ENCODE measurements at places on chromosomes 5 and 9.

GRCh38 chr5:59745415-59745863 is 148.1 kb downstream of the PDE4D start:
- no peaks in the 10 kb centered on the region for H3K4me1 ChIP-seq
- no peak overlapping the region for H3K27ac ChIP-seq
- H3K36me3 ChIP-seq: no peaks in the 10 kb centered on the region

DNA sequence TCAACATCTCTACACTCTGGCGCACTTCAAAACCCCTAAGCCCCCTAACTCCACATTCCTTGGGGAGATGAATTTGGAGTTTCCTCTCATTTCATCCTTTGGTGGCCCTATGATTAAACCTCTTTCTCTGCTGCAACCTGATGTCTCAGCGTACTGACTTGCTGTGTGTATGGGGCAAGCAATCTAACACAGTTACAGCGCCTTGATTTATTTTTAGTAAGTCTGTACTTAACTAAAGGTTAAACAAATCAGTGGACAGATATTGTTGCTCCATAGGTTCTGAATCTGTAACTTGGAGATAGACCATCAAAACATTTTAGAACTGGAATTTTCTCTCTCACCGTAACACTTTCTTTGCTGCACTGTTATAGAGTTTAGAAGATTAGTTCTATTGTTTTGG is 452.8 kb downstream of the IRX1 start:
- no peak overlapping the region for H3K27ac ChIP-seq
- no peaks in the 10 kb centered on the region for H3K36me3 ChIP-seq
- DNase-seq: no peak
- no peak overlapping the region for H3K4me3 ChIP-seq

DNA sequence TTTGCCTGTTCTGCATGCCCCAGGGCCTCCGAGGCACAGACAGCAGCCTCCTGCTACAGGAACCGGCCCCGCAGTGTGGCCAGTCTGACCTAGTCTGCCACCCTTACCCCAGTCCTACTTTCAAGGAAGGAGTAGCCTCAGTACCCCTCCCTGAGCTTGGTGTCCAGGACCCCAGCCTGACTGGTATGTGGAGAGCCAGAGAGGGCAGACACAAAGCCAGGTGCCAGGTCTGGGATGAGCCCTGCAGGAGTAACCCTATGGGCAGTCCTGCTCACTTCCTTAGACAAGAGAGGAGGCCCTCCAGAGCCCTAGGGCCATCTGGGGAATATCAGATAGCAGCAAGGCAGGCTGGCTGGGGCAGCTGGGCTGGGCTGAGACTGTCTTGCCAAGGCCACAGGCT is 67.8 kb downstream of the NRG2 start:
- H3K27me3 ChIP-seq: peaks cover 12% of the 10 kb centered on the region
- H3K4me1 ChIP-seq: no peaks in the 10 kb centered on the region
- H3K27ac ChIP-seq: no peak overlapping the region
- no peak for DNase-seq
- no peak overlapping the region for H3K4me3 ChIP-seq
- no peaks in the 10 kb centered on the region for H3K36me3 ChIP-seq

- no peak for DNase-seq
- H3K4me1 ChIP-seq: no peaks in the 10 kb centered on the region
- peaks cover 16% of the 10 kb centered on the region for H3K27me3 ChIP-seq
- H3K27ac ChIP-seq: no peak overlapping the region
- no peaks in the 10 kb centered on the region for H3K36me3 ChIP-seq
Observed at GRCh38 chr5:176724472-176724871, 77.2 kb downstream of the TSPAN17 start.

GRCh38 chr5:101534491-101535110 is 631.5 kb upstream of the ST8SIA4 start:
- H3K27ac ChIP-seq: no peak overlapping the region
- H3K27me3 ChIP-seq: no peaks in the 10 kb centered on the region
- no peak overlapping the region for H3K4me3 ChIP-seq
- H3K4me1 ChIP-seq: no peaks in the 10 kb centered on the region
- H3K36me3 ChIP-seq: no peaks in the 10 kb centered on the region
- no peak for DNase-seq

GRCh38 chr9:8872802-8873201 is 1073.2 kb upstream of the DMAC1 start:
- DNase-seq: no peak
- H3K4me3 ChIP-seq: no peak overlapping the region
- no peaks in the 10 kb centered on the region for H3K36me3 ChIP-seq
- no peak overlapping the region for H3K27ac ChIP-seq

GRCh38 chr9:21883642-21884041 is 81.2 kb downstream of the MTAP start:
- H3K4me3 ChIP-seq: no peak overlapping the region
- 0 out of 2 replicates have a peak overlapping the region, but pooled peaks have one; percentile 39 for H3K27ac ChIP-seq
- DNase-seq: peak; percentile 31

DNA sequence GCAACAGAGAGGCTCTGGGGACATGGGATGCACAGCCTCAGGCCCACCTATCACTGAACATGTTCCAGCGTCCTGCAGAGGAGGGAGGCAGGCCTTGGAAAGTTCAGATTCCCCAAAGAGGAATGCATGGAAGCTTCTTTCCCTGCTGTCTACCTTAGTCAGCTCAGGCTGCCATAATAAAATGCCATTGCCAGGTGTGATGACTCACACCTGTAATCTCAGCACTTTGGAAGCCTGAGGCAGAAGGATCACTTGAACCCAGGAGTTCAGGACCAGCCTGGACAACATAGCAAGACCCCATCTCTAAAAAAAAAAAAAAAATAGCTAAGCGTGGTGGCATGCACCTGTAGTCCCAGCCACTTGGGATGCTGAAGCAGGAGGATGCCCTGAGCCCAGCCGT is 24.5 kb upstream of the TOR1B start:
- peaks cover 9% of the 10 kb centered on the region for H3K4me1 ChIP-seq
- H3K27me3 ChIP-seq: peaks cover 7% of the 10 kb centered on the region
- no peak for DNase-seq
- no peaks in the 10 kb centered on the region for H3K36me3 ChIP-seq

- no peak within 1 kb of the TSS for H3K27ac ChIP-seq
- peaks cover 18% of the 10 kb centered on the region for H3K4me1 ChIP-seq
- H3K36me3 ChIP-seq: no peaks in the 10 kb centered on the region
- no peaks in the 10 kb centered on the region for H3K27me3 ChIP-seq
- DNase-seq: peak; percentile 49
Observed at GRCh38 chr9:137138722-137139467, at the start of gene GRIN1. TSS of gene GRIN1 (plus strand) at chr9:137139154. CDS start at chr9:137139487, 333 bp downstream.

DNA sequence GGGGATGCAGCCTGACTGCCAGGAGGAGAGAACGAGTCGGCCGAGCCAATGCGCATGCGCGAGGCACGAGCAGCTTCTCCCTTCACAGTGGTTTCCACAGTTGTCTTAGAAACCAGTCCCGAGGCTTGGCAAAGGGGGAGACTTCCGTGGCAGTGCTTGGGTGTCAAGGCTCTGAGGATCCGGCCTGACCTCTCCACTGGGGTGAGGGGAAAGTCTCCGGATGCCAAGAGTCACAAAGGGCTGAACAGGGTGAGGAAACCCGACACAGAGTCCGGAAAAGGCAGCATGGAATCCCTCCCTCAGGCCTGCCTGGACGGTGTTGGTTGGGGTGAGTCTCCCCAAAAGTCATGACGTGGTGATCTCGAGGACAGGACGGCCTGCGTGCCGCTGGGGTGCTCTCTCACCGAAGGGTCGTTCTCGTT is 475.5 kb downstream of the SPATA31A7 start:
- H3K27ac ChIP-seq: no peak overlapping the region
- H3K27me3 ChIP-seq: no peaks in the 10 kb centered on the region
- no peaks in the 10 kb centered on the region for H3K36me3 ChIP-seq
- no peak for DNase-seq
- no peaks in the 10 kb centered on the region for H3K4me1 ChIP-seq
- no peak overlapping the region for H3K4me3 ChIP-seq

DNA sequence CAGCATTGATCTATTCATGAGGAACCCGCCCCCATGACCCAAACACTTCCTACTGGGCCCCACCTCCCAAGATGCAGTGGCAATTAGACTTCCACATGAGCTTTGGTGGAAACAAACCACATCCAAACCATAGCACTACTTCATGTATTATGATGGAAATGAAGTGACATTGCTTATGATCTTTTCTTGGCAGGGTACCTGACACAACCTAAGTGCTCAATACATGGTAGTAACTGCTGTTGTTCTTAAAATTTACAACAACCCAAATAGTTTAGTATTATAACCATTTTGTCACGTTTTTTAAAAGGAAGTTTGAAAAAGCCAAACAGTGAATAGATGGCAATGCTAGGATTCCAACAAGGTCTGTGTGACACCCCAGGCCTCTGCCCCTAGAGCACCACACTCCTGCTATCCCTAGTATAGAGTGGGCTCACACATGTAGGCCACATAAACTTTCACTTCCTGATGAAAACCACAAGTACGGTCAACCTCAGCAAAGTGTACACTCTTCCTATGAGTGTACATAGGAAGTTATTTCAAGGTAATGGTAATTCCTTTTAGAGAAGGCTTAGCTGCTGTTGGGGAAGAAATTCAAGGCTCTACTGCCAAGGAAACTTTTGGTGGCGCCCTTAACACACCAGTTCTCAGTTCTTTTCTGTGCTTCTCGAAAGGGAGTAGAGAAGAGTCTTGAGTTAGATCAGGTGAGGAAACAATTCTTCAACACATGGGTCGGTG is 97.6 kb downstream of the ARSB start:
- no peak overlapping the region for H3K4me3 ChIP-seq
- no peaks in the 10 kb centered on the region for H3K4me1 ChIP-seq
- no peak for DNase-seq

DNA sequence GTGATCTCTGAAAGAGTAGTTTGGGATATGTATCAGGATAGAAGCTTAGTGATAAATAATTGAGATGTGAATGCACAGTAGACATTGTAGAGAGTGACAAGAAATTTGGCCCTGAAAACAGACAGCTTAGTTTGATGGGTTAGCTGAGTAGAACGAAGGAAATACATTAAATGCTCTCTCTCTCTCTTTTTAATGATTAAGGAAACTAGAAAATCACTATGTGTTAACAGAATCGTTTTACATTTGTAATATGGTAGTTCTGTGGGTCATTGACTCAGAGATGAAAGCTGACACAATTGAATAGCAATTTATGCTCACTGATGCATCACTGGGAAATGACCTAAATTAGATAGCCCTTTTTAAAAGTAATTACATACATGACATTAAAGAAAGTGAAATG is 739.8 kb upstream of the PTPRD start:
- no peak overlapping the region for H3K4me3 ChIP-seq
- no peaks in the 10 kb centered on the region for H3K36me3 ChIP-seq
- no peak overlapping the region for H3K27ac ChIP-seq
- no peaks in the 10 kb centered on the region for H3K4me1 ChIP-seq

All from DND-41 (cell line).